H1 (cell line): ENCODE measurements at places on chromosomes 7 and 10.

DNA sequence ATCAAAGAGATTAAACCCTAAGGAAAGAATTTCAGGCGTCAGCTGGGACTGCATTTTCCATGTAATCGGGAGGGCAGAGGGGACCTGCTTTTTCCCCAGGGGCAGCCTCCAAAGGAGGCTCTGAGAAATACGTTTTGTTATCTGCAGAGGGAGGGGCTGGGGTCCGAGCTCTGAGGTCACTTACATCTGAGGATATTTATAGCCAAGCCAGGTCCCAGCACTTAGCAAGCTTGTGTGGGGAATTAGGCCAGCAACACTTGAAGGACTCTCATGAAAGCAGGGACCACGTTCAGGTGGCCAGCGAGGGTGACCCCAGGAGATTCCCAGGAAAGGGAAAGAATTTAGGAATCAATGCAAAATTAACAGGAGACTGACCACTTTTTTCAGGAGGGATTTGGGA lies 20.6 kb upstream of the GDI2 start:
- no peaks in the 10 kb centered on the region for H3K4me1 ChIP-seq
- no peak for DNase-seq
- no peaks in the 10 kb centered on the region for H3K36me3 ChIP-seq
- H3K27me3 ChIP-seq = no peaks in the 10 kb centered on the region
- no peak overlapping the region for H3K27ac ChIP-seq
- H3K4me3 ChIP-seq = no peak overlapping the region

- H3K4me1 ChIP-seq = peaks cover 4% of the 10 kb centered on the region
- no peaks in the 10 kb centered on the region for H3K27me3 ChIP-seq
- H3K4me3 ChIP-seq = no peak overlapping the region
- H3K36me3 ChIP-seq = peaks cover 14% of the 10 kb centered on the region; the same call in 1 of the 2 replicates
- DNase-seq = peak; percentile 70
Measured at GRCh38 chr10:59830601-59831259, 75.6 kb downstream of the CCDC6 start.

- no peaks in the 10 kb centered on the region for H3K4me1 ChIP-seq
- no peak overlapping the region for H3K4me3 ChIP-seq
- no peaks in the 10 kb centered on the region for H3K36me3 ChIP-seq
- H3K27me3 ChIP-seq = no peaks in the 10 kb centered on the region
Measured at GRCh38 chr7:18064242-18064838, 36.7 kb upstream of the PRPS1L1 start.

- H3K4me3 ChIP-seq = no peak overlapping the region
- H3K27me3 ChIP-seq = no peaks in the 10 kb centered on the region
- DNase-seq = no peak
- no peak overlapping the region for H3K27ac ChIP-seq
- H3K36me3 ChIP-seq = no peaks in the 10 kb centered on the region
Measured at GRCh38 chr7:104136981-104137380, 70.8 kb downstream of the ORC5 start.

GRCh38 chr7:56009695-56010094 lies 41.5 kb downstream of the PSPH start:
- no peak overlapping the region for H3K4me3 ChIP-seq
- no peak for DNase-seq
- H3K27ac ChIP-seq = no peak overlapping the region
- H3K27me3 ChIP-seq = no peaks in the 10 kb centered on the region
- no peaks in the 10 kb centered on the region for H3K4me1 ChIP-seq

- no peaks in the 10 kb centered on the region for H3K36me3 ChIP-seq
- DNase-seq = no peak
- no peaks in the 10 kb centered on the region for H3K4me1 ChIP-seq
- no peaks in the 10 kb centered on the region for H3K27me3 ChIP-seq
Measured at GRCh38 chr7:48617508-48617907, 306.8 kb upstream of the CDC14C start.

GRCh38 chr10:78404296-78404695 lies 370.6 kb downstream of the RPS24 start:
- H3K27me3 ChIP-seq = no peaks in the 10 kb centered on the region
- H3K4me1 ChIP-seq = peaks cover 5% of the 10 kb centered on the region

DNA sequence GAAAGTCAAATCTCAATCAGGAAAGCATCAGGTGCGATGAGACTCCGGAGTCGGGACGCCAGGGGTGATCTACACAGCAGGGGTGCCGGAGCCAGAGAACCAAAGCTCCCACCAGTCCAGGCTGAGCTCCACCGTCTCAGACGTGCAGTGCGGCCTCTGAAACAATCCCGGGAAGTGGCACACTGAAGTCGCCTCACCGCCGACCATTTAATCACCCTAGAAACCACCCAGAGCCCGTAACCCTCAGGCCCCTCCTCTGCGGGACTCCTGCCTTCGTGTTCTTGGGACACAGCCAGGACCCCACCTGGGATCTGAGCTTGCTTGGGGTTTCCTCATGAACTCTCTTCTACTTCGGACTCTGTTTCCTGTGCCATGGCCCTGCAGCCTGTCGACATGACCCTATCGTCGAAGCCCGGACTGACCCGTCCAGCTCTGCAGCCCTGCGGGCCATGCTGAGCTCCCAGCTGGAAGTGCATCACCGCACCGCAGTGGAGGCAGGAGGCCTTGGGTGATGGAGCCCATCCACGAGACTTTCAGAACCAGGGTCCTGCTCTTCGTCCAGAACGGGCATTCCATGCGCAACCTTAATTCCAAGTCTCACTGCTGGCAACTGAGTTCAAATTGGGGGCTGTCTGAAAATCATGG lies 266.4 kb downstream of the PTPRN2 start:
- H3K4me1 ChIP-seq = peaks cover 6% of the 10 kb centered on the region
- peak; percentile 41 for DNase-seq
- no peak overlapping the region for H3K27ac ChIP-seq
- no peaks in the 10 kb centered on the region for H3K36me3 ChIP-seq
- H3K4me3 ChIP-seq = no peak overlapping the region
- no peaks in the 10 kb centered on the region for H3K27me3 ChIP-seq

DNA sequence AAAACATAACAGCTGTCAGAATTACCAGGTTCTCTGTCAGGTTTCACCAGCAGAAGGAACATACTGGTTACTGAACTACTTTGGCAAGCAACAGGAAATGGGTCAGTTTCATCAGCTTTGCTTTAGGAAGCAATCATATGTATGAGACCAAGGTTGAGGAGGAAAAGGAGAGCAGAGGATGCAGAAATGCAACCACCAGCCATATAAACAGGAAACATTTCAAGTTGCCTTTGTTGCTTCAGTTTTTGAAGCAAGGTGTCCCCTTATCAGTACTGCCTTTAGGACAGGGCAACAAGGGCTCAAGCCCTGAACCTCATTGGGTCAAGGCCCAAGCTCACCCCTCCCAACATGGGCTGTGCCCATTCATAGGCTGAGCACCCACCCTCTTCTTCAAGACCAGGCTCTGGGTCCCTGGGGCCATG lies 10.2 kb downstream of the HIPK2 start:
- no peaks in the 10 kb centered on the region for H3K27me3 ChIP-seq
- no peaks in the 10 kb centered on the region for H3K36me3 ChIP-seq
- H3K4me1 ChIP-seq = no peaks in the 10 kb centered on the region; the same call in 1 of the 2 replicates
- no peak overlapping the region for H3K4me3 ChIP-seq

DNA sequence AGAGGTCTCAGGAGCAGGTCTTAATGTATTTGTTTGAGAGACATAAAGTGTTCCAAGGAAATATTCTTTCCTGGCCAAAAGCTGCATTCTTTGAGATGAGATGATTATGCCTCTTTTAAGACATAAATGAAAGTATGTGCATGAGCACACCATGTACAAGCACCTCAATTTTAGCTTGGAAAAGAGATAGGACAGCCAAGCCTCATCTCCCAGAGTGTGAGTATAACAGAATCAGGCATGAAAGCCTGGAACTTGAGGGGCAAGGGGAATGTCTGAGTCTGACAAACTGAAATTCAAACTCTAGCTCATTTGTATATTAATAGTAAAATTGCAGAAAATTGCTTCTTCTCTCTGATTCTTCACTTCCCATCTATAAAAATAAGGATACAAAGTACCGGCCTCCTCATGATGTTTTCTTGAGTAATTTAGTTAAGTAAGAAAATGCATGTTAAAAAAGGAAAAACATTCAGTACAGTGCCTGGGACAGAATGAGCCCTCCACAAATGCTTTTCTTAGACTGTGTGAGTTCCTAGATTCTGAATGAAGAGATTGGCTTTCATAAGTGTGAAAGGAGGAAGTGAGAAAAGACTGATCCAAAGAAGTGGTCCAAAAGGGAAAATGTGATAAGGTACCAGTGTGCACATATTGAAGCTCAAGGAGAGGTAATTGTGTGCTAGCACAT lies 1260.9 kb upstream of the SORCS1 start:
- H3K27ac ChIP-seq = no peak overlapping the region
- H3K4me1 ChIP-seq = no peaks in the 10 kb centered on the region
- H3K36me3 ChIP-seq = no peaks in the 10 kb centered on the region
- H3K4me3 ChIP-seq = no peak overlapping the region
- H3K27me3 ChIP-seq = no peaks in the 10 kb centered on the region
- DNase-seq = no peak

DNA sequence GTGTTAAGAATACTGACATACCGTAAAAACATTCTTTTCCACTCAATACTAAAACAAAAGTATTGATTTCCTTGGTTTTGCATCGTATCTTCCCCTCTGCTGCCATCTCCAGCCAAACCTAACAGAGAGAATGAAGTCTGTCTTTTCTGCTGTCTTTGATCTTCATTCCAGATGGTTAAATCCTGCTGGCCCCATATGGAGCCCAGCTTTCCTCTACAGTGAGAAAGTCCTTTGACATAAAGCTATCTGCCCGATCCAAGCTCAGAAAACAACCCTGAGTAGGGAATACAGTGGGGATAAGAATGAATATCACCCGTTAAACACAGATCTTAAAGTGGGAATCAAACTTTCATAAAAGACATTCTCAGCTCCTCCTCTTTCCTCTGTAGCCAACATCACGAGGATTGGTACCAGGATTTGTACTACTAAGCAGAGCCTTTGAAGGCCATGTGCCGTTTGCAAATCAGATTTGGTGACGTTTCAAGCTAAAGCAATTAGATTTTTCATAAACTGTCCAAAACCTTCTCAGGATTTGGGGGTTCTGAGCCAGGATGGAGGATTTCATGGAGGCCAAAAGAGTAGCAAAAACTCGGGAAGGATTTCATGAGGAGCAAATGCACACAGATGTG lies 30.8 kb upstream of the GPAM start:
- no peaks in the 10 kb centered on the region for H3K27me3 ChIP-seq
- DNase-seq = no peak
- no peaks in the 10 kb centered on the region for H3K36me3 ChIP-seq
- H3K4me3 ChIP-seq = no peak overlapping the region
- no peak overlapping the region for H3K27ac ChIP-seq
- peaks cover 2% of the 10 kb centered on the region; the same call in 1 of the 2 replicates for H3K4me1 ChIP-seq

DNA sequence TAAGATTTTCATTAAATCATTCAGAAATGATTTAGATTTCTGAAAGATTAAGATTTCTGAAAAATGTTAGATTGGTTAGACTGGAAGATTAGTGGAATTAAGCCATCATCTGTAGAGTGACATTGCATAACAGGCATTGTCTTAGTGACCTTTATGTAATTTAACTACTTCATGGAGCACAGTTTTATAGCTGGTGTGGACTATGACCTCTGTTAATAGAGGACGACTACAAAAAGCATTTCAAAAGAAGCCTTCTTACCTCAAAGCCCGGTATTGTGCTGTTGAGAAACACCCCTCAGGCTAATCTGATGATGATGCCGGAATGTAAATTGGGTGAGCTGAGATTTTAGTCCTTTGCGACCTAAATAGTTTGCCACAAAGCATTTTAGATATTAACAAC lies 55.6 kb downstream of the GALNT11 start:
- H3K36me3 ChIP-seq = no peaks in the 10 kb centered on the region
- H3K27me3 ChIP-seq = no peaks in the 10 kb centered on the region
- no peaks in the 10 kb centered on the region; the same call in 1 of the 2 replicates for H3K4me1 ChIP-seq
- no peak overlapping the region for H3K4me3 ChIP-seq
- no peak overlapping the region for H3K27ac ChIP-seq

DNA sequence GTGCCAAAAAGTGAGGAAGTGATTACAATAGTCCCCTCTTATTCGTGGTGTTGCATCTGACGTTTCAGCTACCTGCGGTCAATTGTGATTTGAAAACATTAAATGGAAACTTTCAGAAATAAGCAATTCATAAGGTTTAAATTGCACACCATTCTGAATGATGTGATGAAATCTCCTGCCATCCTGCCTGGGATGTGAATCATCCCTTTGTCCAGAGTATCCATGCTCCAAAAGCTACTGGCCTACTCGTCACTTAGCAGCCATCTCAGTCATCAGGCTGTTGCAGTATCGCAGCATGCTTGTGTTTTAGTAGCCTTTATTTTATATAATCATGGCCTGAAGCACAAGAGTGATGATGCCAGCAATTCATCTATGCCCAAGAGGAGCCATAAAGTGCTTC lies 97.7 kb upstream of the CDCA7L start:
- no peaks in the 10 kb centered on the region for H3K27me3 ChIP-seq
- DNase-seq = no peak
- H3K4me3 ChIP-seq = no peak overlapping the region
- no peaks in the 10 kb centered on the region for H3K4me1 ChIP-seq

- no peaks in the 10 kb centered on the region for H3K27me3 ChIP-seq
- DNase-seq = no peak
- no peaks in the 10 kb centered on the region; the same call in 1 of the 2 replicates for H3K36me3 ChIP-seq
- no peak overlapping the region for H3K27ac ChIP-seq
Measured at GRCh38 chr7:30887464-30887872, 24.2 kb upstream of the AQP1 start.

GRCh38 chr10:89846786-89847185 lies 145.4 kb downstream of the KIF20B start:
- H3K4me3 ChIP-seq = no peak overlapping the region
- H3K27ac ChIP-seq = no peak overlapping the region
- H3K4me1 ChIP-seq = no peaks in the 10 kb centered on the region

DNA sequence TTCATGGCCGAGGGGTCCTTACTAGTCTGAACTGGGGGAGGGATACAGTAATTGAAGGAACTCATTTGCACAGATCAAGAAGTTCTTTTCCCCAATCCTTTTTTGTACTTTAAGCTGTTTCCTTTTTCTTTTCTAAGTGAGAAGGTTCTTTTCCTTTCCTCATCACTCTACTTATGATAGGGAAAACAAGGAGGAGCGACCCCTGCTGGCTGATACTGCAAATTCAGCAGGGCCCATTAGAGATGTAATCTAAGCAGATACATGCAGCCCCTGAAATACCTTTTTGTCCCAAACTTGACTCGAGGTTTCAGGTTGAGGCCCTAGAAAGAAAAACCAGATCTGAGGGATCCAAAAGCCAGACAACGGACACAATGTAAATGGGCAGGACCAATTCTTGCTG lies 305.5 kb downstream of the DNAJB9 start:
- H3K27me3 ChIP-seq = no peaks in the 10 kb centered on the region
- no peaks in the 10 kb centered on the region for H3K4me1 ChIP-seq
- no peak overlapping the region for H3K27ac ChIP-seq
- DNase-seq = peak; percentile 79
- no peaks in the 10 kb centered on the region for H3K36me3 ChIP-seq
